Activated T-helper 17 cell treated with anti-CD3 and anti-CD28 coated beads, Interleukin-2, amount 50 U/mL, for 72 hours (primary cell): ENCODE measurements at places on chromosomes 6 and 20.

DNA sequence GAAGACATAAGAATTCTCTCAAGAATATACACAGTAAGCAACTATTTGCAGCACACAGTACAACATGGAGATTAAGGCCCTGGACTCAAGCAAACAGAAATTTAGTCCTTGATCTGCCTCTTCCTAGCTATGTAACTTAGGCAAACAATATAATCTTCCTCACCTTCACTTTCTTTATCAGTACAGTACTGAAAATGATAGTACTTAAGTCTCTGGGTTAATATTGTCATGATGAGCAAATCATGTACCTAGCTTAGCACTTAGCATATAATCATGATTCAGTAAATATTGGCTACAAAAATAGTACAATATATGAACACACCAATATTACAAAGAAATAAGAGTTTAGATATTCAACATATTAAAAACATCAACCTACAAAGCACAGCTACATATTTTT is 320.5 kb downstream of the HACE1 start:
- ATAC-seq: no peak

DNA sequence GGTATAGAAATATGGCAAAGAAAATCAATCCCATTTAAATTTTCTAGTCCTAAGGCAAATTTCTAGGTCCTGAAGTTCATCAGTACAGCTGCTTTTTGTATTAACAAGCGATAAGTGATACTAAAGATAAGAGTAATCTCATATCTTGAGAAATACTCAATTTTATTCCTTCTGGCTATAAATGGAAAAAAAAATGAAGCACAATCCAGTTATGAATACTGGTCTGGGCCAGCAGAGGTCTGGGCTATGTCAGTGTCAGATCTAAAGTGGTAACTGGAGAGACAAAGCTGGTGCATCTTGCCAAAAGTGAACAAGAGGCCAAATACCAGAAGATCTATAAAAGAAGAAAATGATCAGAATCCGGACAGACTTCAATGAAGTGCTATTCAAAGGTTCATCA is 126.4 kb downstream of the FUT9 start:
- ATAC-seq: no peak

GRCh38 chr6:125974214-125974866 is 12.0 kb upstream of the TRMT11 start:
- peak; percentile 62 for ATAC-seq

DNA sequence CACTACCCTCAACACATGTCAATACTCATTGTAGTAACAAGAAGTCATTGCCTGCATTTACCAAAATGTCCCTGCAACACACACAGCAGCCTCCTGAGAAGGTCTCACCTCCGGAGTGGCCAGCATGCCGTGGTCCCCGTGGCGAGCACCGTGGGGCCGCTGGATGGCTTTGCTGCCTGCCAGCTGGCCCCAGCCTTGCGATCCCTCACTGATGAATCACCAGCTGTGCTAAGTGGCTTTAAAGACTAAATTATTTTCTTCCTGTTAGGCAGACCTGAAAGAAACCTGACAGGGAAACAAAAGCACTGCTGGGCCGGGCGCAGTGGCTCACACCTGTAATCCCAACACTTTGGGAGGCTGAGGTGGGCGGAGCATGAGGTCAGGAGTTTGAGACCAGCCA is 306.7 kb downstream of the CDH4 start:
- ATAC-seq: no peak

DNA sequence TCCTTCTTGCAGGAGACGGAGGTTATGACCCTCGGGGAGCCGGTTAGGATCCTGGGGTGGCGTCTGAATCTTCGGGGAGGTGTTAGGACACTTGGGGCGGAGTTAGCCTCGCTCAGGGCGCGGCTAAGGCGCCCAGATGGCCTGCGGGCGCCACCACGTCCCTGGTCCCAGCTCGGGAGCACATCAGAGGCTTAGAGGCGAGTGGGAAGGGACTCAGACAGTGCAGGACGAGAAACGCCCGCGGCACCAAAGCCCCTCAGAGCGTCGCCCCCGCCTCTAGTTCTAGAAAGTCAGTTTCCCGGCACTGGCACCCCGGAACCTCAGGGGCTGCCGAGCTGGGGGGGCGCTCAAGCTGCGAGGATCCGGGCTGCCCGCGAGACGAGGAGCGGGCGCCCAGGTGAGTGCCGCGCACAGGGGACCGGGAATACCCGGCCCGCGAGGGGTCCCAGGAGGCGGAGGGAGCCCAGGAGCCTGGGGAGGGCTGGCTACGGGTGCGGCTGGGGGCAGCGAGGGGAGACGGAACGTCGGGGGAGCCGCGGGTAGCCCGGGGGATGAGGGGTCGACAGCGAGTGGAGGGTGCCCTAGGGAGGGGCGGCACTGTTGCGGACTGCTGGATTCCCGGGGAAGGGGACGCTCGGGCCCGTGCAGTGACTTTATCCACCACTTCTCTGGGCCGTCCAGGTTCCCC is at the start of gene HCK:
HCK (plus strand) TSS at position 153 of the 688 bp plus-strand sequence.
- peak; percentile 42 for ATAC-seq

GRCh38 chr6:37742401-37742760 is 44.7 kb upstream of the MDGA1 start:
- no peak for ATAC-seq

DNA sequence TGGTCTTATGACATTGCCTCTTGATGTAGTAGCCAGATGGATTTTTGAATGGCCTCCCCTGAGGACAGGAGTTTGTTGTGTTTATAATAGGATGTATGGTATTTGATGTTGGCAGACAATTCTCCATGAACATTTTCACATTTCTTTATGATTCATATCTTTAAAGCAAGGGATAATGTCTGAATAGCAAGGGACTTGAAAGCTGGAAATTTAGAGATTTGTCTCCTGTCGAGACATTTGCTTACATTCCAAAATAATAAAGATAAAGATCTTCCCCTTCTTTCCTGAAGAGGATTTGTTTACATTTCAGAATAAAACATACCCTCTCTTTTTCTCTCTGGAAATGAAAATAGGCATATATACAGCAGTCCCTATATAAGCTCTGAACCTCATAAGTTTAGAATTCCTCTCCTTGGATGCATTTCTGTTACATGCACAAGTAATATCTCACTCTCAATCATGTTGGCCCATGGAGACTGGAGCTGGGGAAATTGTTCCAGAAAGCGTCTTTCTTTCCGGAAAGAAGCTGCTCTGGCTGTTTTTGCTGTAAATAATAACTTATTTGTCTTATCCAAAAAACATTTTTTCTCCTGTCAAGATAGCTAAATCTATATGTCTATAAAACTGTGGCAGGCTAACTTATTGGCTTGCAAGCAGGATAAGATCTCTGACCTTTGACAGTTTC is 42.5 kb upstream of the ASCC3 start:
- no peak for ATAC-seq

GRCh38 chr6:29653452-29654038 is 3.3 kb upstream of the MOG start:
- ATAC-seq: no peak

GRCh38 chr20:57672164-57672563 is 37.7 kb downstream of the PMEPA1 start:
- no peak for ATAC-seq

DNA sequence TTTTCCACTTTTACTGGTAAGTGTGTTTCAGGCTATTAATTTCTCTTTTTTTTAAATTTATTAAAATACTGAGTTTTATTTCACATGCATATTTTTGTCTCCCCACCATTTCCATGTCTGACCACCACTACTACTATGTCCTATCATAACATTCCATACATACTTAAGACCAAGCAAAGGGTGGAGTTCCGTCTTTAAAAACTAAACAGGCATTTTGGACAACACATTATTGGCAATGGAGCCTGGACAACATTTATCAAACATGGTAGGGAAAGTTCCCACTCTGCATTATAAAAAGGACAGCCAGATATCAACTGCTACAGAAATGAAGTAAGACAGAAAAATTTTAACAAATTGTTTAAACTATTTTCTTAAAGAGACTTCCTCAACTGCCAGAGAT is 91.9 kb downstream of the LMBRD1 start:
- no peak for ATAC-seq

DNA sequence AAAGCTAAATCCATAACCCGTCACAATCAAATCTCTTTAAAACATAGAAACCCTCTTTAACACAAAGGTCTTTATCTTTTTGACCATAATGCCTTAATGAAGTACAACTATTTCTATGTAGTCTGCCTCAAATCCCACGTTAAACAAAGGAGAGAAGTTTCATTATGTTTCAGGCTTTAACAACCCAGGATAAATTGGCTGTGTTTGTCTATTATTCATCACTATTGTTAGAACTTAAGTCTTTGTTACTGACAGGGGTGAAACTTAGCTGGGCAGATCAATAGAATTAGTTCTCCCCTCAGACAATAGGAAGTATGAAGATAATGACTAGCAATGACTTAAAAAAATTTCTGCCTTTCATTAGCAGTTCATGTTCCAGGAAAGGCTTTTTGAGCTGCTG is 10.1 kb upstream of the METTL24 start:
- no peak for ATAC-seq

- peak; percentile 59 for ATAC-seq
These were observed 24.3 kb upstream of the IL17A start for GRCh38 chr6:52161689-52162438.

GRCh38 chr6:4620284-4621151 is 155.7 kb upstream of the CDYL start:
- no peak for ATAC-seq

GRCh38 chr6:154508573-154509375 is 1.7 kb downstream of the CNKSR3 start:
- no peak for ATAC-seq

GRCh38 chr6:18997375-18997826 is 610.3 kb downstream of the RNF144B start:
- ATAC-seq: no peak

DNA sequence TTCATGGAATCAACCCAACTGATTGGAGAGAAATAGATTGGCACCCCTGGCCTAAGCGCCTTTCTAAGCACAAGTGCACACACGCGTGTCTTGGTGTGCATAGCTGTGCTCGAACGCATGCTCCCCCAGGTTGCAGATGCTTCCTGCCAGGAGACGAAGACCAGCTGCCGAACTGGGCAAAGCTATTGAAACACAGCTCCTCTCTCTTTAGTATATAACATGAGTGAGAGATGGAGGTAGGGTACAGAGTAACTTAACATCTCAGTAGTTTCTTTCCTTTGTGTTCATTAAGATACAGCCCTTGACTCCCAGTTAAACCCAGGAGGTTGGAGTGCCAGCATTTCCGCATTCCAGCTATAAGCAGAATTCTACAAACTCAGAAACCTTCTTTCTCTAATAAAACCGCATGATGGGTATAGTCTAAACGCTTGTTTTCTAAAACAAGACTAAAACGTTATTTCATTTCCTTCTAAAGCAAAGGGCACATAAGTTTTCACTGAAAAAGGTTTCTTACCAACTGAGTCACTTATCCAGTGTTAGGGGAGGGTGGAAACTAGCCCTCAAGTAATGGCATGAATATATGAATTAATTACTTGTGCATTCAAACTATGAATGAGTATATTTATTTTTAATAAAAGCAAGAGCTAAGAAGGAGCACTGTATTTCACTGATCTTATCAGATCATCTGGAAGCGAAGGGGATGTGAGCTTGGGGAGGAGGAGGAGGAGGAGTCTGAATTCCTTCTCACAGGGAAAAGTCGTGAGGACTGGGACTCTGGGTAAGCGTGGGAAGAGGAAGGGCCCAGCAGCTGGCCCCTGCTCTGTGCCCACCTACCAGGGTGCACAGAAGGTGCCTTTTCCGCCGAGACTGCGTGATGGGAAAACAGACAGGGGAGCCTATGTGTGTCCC is 179.2 kb downstream of the TMEM242 start:
- no peak for ATAC-seq

DNA sequence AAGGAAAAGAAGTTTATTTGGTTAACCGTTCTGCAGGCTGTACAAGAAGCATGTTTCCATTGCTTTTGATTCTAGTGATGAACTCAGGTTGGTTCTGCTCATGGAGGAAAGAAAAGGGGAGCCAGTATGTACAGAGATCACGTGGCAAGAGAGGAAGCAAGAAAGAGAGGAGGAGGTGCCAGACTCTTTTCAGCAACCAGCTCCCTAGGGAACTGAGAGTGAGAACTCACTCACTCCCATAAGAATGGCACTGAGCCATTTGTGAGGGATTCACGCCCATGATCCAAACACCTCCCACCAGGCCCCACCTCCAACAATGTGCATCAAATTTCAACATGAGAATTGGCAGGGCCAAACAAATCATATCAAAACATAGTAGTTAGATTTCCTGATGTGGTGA is 649.1 kb downstream of the EPM2A start:
- no peak for ATAC-seq

DNA sequence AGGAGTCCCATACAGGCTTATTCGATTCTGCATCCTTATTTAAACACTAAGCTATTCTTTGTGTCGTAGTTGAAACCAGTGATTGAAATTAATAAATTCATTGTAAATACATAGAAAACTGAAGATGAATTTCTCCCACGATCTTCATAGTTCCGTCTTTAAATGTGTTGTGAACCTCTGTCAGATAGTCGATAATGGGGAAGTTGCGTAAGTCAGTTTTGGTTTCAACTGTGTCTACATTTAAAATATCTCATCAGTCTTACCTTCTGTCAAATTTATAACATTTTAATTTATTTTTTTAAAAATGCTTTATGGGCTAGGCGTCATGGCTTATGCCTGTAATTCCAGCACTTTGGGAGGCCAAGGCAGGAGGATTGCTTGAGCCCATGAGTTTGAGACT is 12.7 kb downstream of the STX11 start:
- no peak for ATAC-seq

GRCh38 chr6:958488-958887 is 265.5 kb upstream of the EXOC2 start:
- no peak for ATAC-seq

DNA sequence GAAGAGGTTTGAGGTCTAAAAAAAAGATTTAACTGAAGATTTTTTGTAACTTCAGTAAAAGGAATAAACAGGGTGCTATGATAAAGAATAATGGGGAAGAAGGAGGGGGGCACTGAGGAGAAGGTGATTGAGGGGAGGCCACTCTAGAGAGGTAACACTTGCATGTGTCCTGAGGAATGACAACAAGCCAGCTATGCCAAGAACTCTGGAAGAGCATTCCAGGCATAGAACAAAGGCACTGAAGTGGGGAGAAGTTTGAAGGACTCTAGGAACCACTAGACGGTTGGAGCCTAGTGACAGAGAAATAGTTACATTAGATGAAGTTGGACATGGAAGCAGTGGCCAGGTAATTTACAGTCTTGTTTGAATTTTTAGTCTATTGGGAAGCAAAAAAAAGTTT is 10.8 kb upstream of the SF3B5 start:
- ATAC-seq: no peak

GRCh38 chr6:28603891-28604290 is 78.2 kb downstream of the GPX5 start:
- no peak for ATAC-seq

GRCh38 chr6:51805517-51805916 is 281.9 kb downstream of the PKHD1 start:
- ATAC-seq: no peak

DNA sequence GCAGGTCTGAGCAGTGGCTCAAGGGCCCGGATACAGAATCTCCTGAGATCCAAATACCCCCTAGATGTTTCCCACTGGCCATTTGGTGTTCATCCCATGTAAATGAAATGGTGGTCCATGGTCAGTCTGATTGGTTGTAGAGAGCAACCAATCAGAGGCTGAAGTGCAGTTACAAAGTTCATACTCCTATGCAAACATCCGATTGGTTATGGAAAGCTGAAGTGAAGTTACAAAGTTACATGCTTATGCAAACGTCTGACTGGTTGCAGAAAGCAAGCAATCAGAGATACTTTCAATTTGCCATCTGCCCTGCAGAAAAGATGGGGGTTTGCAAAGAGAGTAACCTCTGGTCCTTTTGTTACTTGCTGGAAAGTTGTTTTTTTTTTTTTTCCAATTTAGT is 313.6 kb downstream of the CDKAL1 start:
- ATAC-seq: no peak
